AG04450 (cell line): ENCODE measurements at places on chromosomes 12 and 14.

DNA sequence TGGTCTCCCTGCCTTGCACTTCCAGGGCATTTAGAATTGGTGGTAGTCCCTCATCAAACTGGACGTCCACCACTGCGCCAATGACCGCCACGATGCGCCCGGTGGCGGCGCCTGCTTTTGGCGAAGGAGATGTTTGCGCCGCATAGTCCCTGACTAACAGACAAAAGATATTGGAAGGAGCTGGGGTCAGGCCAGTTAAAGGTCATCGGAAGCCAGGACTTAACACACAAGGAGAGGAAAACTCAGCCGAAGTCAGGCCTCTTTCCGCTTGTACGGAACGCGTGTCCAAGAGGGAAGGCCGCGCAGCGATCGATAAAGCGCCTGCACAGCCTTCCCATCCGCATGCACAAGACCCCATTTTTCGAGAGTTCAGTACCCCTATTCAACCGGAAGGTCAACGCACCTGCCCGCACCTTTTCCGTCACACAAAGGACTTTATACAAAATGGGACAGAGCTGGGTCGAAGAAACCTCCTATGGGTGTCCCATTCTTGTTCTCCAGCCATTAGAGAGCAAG, 525 bp downstream of the ATP5F1B start:
- no peak for DNase-seq

- DNase-seq: no peak
Measured at GRCh38 chr14:71119832-71120231, 212.6 kb downstream of the PCNX1 start.

DNA sequence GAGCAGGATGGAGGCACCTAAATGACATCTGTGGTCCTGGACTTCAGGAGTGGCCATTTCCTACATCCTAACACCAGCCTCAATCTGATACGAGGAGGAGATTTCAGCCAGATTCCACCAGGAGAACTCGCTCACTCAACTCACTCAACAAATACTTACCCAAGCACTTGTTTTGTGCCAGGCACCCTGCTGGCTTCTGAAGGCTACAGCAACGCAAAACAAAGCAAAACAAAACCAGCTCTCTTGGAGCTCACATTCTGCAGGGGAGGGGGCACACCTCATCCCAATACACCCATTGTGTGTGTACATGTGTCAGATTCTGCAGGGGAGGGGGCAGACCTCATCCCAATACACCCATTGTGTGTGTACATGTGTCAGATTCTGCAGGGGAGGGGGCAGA, 144.8 kb downstream of the PIWIL1 start:
- DNase-seq: no peak

DNA sequence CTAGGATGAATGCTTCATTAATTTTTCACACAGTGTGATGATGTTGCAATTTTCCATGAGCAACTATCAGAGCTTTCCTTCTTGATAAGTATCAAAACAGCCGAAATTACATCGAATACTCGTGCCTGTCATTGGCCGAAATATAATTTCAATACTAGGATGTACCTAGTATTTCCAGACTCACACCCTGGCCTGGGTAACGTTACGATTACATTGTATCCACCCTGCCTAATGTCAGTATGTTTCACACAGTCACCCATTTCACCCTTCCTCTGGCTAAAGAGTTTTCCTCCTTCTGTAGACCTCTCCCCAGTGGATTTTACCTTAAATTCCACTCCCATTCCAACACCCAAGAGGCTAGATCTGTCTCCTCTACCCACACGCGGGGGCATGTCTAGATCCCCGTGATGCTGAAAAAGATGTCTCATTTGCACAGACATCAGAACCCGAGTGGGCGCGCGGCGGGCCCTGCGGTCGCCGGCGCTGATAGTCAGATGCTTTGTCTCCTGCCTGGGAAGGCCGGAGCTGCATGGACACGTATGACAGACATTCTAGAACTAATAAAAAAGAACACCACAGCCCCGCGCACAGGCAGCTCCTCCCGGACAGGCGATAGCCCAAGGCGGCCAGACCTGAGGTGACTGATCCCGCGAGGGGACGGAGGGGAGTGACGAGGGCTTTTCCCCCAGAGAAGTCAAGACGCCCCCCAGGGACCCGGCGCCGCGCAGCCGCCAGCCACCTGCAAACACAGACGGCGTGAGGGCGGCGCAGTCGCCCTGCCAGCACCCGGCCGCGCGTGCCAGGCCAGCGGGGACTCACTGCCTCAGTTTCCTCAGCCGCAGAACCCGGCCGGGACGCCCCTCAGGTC, 723 bp downstream of the KIF21A start:
- DNase-seq: no peak

- no peak for DNase-seq
Measured at GRCh38 chr14:20388159-20388558, 25.1 kb downstream of the TEP1 start.

GRCh38 chr12:119479121-119479561, 114.4 kb upstream of the TMEM233 start:
- no peak for DNase-seq

- no peak for DNase-seq
Measured at GRCh38 chr14:104972301-104973134, 5.7 kb downstream of the AHNAK2 start.

DNA sequence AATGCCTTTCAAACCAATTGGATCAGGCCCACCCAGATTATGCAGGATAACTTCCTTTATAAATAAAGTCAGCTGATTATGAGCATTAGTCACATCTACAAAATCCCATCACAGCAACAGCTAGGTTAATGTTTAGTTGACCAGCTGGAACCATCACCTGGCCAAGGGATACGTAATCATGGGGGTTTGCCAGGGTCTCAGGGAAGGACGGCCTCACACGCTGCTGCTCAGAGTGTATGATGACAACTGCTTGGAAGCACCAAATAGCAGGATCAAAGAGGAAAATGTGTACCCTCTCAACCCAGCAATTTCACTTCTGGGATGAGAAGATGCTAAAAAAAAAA, 162.6 kb downstream of the SLC15A4 start:
- no peak for DNase-seq

- no peak for DNase-seq
Measured at GRCh38 chr14:95085321-95085720, 72.0 kb downstream of the DICER1 start.

DNA sequence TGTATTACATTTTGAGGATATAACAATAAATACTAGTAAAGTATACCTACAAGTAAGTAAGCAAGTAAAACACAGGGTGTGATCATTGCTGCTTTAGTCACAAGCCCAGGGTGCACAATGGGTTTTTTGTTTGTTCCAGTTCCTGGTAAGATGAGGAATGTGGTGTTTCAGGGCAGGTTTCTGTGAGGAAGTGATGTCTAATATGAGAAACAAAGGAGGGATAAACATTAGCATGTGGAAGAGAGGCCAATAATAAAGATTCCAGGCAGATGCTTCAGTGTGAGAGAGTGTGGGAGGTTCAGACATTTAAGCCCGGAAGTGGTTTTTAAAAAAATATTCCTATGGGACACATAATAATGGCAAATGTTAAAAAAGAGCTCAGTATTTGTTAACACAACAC, 808.1 kb upstream of the USP15 start:
- DNase-seq: no peak

DNA sequence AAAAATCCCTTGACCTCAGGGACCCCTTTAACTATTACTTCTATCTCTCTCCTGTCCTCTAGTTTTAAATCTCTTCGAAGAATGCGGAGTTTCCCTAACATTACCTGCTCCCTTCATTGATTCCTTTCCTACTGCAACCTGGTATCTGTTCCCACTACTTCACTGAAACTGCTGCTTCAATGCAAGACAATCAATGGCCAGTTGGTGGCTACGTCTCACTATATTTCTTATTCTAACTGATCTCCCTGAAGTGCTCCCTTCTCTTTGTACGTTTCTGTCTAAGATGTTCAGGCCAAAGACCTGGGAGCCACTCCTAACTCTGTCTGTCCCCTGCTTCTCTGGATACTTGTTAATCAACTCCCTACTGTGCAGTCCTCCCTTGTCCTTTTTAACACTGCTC, 10.3 kb upstream of the KCNA1 start:
- DNase-seq: no peak
